ENCODE measurements at places on chromosomes 5 and 9.
A peak's percentile ranks its signal among the peaks of the same experiment; 100 is the strongest.

GRCh38 chr5:126422994-126423788 lies at the start of gene GRAMD2B:
Gene GRAMD2B (plus strand): TSS chr5:126423409. CDS start chr5:126423607, 198 bp downstream.
- peak; percentile 37 for DNase-seq

GRCh38 chr5:157930710-157931109 lies 71.8 kb upstream of the CLINT1 start:
- no peak for DNase-seq

DNA sequence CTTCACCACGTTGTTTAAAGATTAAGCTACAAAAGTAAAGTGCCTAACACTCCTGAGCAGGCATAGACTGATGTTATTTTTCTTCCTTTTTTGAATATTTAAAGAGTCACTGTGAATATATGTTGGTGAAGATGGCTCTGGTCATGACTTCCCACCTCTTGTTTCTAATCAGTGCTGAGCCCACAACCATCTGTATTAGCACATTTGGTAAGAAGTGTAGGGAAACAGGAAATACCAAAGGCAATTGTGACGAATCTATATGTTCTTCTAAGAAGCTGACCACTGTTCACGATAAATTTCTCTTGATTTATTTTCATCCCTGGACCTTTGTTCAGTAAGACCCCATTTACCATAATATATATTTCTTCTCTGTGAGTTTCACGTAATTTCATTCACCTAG lies 108.3 kb upstream of the PCA3 start:
- no peak for DNase-seq

GRCh38 chr9:93326056-93326455 lies 125.4 kb upstream of the FAM120A start:
- DNase-seq = no peak

GRCh38 chr5:122757285-122757684 lies 17.6 kb upstream of the SNX2 start:
- DNase-seq = no peak

DNA sequence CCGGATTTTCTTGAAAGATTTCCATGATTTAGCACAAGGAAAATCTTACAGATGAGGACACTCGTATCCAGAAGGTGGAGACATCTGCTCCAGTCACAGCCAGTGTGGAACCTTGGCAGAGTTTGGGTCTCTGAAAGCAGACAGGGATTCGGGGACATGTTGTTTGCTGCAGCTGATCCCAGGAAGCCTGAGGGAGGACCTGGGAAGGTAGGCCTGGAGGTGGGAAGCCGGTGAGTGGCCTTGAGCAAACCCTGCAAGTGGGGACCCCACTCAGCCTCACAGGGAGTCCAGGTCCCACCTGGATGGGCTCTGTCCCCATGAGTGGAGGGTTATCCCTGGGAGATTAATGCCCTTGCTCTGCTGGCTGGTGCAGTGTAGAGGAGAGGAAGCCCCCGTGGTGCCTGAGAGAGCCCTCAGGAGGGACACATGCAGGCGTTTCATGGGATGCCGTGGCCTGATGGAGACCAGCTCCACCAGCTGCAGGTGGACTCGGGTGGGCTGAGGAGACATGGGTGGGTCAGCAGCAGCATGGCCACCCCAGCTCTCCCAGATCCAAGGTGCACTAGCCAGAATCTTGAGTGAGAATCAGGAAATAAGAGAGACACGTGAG lies 7.8 kb downstream of the MRPS2 start:
- no peak for DNase-seq

DNA sequence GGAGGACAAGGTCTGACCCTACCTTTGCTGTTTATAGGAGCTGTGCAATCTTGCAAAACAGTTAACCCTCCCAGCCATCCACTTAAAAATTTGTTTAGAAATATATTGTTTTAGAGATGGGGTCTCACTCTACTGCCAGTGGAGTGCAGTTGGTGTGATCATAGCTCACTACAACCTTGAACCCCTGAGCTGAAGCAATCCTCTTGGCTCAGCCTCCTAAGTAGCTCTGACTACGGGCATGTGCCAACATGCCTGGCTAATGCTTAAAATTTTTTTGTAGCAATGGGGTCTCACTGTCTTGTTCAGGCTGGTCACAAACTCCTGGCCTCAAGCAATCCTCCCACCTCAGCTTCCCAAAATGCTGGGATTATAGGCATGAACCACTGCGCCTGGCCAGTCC lies 120.2 kb upstream of the PJA2 start:
- DNase-seq = no peak

- DNase-seq = no peak
Observed at GRCh38 chr5:145804701-145805100, 30.4 kb downstream of the PRELID2 start.

- no peak for DNase-seq
Observed at GRCh38 chr5:146799231-146799630, 79.3 kb downstream of the PPP2R2B start.

- DNase-seq = no peak
Observed at GRCh38 chr5:142384014-142384413, 59.2 kb upstream of the SPRY4 start.

DNA sequence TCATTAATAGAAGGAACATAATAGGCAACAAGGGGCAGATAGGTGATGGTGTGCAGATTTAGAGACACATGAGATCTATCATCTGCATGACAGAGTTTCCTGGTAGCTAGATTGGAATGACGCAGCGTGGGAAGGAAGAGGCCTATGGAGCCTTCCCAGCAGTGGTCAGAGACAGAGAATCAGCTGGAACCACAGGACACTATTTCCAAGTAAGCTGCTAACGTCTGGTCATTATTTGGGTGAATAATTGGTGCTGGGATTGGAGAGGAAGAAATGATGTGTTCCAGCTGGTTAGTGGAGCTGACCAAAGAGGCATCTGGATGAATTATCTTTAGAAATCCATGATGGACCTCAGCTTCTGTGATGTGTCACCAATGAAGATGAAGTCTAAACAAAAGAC lies 91.2 kb upstream of the PRR16 start:
- no peak for DNase-seq

DNA sequence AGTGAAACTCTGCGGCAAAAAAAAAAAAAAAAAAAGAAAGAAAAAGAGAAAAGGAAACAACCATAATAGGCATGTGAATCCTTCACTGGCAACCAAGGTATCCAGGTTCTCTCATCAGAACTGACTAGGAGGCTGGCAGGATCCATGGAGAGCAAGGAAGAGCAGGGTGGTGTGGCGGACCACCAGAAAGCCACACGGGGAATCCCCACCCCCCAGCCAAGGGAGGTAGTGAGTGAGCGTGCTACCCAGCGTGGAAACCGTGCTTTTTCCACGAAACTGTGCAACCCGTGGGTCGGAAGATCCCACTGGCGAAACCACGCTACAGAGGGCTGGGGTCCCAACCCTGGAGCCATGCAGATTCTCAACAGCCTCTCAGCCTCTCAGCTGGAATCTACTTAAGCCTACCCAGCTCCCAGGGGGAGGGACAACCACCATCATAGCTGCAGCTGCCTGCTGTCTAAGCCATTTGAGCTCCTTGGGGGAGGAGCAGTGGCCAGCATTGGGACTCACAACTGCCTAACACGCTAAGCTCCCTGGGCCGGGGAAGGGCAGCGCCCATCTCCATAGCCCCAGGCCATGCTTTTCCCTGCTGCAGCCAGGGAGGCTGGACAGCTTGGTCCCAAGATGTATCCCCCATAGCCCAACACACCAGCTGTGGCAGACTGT lies 91.6 kb downstream of the PRELID2 start:
- no peak for DNase-seq

GRCh38 chr5:74625742-74626241 lies 14.7 kb downstream of the ENC1 start:
- DNase-seq = no peak

- DNase-seq = no peak
Observed at GRCh38 chr5:59768152-59769040, 125.1 kb downstream of the PDE4D start.

DNA sequence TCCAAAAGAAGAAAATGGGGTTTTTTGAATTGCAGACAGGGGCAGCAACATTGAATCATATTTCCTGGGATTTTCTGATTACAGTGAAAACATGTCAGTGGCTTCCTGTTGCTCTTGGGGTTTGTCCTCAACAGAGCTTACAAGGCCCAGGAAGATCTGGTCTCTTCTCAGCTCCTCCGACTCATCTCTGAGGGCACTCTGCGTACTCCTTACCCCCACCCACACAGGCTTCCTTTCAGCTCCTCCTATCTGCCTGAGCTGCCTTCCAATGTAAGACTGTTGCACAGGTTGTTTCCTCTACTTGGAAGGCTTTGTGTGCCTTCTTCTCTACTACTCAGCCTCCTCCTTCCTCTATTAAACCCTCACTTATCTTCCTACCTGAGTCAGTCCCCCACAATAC lies 245.1 kb upstream of the MEF2C start:
- DNase-seq = no peak

DNA sequence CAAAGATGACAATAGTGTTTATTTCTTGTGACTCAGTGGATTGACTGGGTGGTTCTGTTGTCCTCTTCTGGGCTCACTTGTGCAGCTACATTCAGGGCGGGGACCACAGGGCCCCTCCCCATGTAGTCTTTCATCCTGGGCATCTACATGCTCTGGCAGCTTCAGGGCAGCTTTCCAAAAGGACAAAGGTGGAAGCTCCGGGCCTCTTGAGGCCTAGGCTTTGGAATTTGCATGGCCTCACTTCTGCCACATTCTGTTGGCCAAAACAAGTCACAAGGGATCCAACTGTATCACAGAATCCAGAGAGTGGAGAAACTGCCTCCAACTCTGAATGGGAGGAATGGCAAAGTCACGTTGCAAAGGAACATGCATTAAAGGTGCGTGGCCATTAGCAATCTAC lies 64.3 kb downstream of the ARHGAP26 start:
- DNase-seq = no peak

GRCh38 chr5:10125116-10125515 lies 124.6 kb downstream of the ATPSCKMT start:
- no peak for DNase-seq

DNA sequence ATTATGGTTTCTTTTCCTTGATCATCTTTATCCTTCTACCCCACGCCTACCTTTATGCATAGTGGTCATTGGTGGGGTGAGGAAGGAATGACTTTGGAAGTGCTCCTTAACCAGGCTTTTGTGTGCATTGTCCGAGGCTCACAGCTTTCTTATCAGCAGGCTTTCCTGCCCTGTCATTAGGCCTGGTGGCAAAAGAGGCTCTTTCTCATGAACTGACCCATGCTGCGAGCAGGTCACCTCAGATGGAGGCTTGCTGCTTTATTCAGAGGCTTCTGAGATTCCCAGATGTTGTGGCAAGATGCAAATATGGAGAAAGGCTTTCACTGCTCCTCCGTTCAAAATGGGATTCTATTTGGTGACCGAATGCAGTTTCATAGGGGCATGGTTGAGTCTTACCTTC lies 57.4 kb upstream of the DMRTA1 start:
- DNase-seq = no peak

DNA sequence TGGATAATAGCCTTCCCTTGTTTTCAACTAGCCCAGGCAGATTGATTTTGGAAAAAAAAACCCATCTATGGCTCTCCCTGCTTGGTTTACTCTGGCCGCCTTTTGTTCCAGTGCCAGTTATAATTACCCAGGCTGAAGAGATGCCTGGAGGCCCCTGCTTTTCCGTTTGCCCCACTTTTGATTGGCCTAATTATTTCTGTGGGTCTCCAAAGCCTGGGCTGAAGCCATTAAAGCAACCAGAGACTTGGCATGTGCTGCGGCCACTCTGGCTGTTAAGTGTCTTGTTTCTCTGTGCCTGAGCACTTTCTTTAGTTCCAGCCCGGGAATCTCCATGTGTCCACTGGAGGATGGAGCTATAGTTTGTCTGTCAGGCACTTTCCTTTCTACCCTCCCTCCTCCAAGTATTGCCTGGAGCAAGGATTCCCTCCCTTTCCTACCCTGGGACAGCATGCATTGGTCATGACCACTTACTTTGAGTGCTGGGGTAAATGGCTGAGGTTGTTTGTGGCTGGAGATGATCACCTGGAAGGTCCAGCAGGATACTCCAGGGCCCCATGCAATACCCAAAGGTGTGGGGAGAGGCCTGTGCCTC lies 105.1 kb upstream of the CTSL start:
- DNase-seq = no peak

- DNase-seq = no peak
Observed at GRCh38 chr9:131302244-131303075, 12.9 kb downstream of the PLPP7 start.

GRCh38 chr9:69809304-69809863 lies 11.2 kb upstream of the CFAP95 start:
- no peak for DNase-seq

DNA sequence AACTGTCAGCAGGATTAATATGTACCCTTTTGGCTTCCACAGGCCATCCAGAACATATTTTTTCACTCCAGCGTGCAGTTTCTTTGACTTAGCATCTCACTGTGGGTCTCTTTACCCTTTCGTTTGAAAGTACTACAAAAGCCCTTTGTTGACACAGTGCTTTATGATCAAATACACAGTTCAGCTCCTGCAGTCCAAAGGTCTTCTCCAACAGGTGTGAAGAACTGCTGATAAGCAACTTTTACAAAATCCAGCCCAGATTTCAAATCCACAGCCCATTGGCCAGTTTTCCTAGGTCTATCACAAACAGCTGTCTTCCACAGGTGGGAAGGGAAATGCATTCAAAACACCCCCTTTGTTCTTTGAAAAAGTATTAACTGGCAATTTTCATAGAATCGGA lies 54.8 kb downstream of the MYO10 start:
- DNase-seq = no peak

DNA sequence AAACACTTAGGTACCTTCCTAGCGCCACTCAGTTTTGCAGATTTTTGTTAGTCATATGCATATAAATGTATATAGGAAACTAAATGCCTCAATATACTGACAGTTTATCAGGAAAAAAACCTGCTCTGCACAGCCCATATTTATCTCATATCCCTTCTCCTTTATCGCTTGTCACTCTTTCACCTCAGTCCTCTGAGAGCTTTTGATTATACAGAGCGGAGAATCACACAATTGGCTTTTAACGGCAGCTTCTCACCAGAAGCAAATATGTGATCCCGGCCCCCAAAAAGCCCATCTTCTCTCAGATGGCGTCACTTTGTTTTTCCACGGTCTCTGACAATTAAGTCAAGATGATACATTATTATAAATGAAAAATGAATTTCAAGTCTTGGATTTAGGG lies 362.6 kb downstream of the DNAH5 start:
- no peak for DNase-seq

GRCh38 chr5:157535042-157535865 lies 40.3 kb downstream of the ADAM19 start:
- no peak for DNase-seq

- DNase-seq = no peak
Observed at GRCh38 chr5:146794326-146795029, 84.1 kb downstream of the PPP2R2B start.

DNA sequence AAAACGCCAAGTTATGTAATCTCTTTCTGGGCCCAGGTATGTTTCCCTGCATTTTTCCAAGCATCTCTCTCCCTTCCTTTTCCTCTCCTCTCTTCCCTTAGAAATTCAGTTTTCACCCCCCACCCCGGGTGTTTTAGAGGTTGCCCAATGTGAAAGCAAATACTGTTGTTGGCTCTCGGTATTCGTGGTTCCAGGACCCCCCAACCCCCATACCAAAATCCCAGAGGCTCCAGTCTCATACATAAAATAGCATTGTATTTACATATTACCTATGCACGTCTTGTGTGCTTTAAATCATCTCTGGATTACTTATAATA lies 48.8 kb downstream of the ACER2 start:
- DNase-seq = no peak
